ENCODE measurements at places on chromosomes 11 and 22.

DNA sequence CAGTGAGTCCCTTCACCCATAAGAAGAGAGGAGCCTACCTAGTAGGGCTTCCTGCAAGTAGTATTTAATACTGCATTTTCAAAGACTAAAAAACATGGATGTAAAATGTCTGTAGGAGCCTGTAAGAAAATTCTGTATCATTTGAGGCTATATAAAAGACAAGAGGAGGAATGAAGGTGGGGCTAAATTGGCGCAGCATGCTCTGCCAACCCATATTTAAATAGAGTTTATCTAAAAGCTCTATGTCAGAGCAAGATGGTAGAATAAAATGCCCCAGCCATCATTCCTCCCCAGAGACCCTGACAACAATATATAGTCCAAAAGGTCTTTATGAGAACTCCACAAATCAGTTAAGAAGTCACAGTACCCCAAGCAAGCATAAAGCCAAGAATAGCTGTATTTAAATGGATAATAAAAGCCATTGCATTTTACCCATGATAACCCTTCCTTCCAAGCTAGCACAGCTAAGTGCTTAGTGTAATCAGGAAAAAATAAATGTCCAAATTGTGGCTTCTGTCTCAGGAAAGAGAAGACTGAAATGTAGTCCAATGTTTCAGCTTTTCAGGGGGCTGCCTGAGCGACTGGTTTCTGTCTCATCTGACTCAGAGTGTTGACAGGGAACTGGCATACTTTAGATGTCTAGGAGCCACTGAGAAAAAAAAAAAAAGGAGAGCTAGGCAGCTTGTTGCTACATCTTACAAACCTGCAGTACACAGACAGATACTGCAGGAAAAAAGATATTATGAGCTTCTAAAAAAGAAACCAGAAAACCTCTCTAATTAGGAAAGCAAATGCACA lies 258.6 kb downstream of the METTL15 start:
- DNase-seq: no peak

DNA sequence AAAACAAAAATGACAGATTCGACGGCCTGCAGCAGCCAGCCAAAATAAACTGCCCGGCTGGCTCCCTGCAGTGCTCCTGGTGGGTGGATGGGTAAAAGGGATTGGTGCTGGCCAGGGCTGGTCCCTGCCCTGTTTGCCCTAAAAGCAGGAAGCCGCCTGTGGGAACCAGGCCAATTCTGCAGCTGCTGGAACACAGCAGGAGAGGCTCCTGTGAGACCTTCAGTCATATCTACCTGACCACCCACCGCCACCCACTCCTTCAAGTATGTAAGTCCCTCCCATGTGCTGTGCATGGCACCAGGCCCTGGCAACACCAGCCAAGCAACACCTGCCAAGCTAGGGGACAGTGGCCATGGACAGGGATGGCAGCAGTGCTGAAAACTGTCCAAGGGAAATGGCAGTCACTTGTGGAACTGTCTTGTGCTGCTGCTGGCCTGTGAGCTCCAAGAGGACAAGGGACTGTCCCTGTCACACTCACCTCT lies 48.7 kb upstream of the ARFGAP3 start:
- peak; percentile 99 for DNase-seq

GRCh38 chr22:22235558-22235957 lies 9.0 kb upstream of the VPREB1 start:
- DNase-seq: peak; percentile 35

- no peak for DNase-seq
Observed at GRCh38 chr22:20017622-20017958, 967 bp upstream of the ARVCF start.

DNA sequence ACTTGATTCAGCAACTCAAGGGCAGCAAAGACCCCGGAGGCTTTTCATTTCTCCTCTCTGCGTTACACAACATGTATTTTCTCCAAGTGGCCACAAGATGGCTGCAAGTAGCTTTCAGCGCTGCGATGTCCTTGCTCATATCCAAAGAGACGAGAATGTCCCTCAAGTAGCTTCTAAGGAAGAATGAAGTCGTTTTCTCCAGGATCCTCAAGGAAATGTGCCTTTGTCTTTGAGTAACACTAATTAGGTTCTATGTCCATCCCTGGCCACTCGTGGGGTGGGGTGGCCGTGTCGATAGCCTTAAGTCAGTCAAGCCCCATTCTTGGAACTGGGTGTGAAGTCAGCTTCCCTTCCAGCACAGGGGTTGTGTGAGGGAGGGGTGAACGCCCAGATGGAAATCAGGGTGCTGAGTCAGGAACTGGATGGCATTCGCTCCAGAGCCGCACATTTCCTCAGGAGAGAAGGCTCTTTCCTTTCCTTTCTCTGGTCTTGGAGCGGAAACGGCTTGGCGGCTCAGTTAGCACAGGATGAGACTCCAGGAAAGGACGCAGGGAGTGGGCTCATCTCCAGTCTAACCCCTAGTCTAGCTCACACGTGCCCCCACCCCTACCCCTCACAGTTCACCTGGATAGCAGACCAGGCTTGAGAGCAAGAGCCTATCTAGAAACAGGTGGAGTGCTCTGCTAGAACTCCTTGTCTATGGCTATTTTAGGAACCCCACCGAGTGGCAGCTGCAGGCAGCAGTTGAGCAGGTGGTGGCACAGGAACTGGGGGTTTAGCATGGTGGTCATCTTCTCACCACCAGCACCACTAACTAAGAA lies 44.3 kb downstream of the NNMT start:
- peak; percentile 39 for DNase-seq

- DNase-seq: no peak
Observed at GRCh38 chr22:44535362-44536095, 37.5 kb upstream of the RTL6 start.

DNA sequence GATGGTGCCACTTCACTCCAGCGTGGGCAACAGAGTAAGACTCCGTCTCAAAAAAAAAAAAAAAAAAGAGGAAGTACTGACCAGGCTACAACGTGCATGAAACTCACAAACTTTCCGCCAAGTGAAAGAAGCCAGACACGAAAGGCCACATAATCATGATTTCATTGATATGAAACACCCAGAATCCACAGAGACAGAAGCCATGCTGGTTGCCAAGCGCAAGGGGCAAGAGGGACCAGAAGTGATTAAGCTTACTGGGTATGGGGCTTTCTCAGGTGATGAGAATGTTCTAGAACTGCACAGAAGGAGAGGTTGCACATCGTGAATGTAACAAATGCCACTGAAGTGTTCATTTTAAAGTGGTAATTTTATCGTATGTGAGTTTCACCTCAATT lies 60.9 kb downstream of the CELSR1 start:
- DNase-seq: no peak

DNA sequence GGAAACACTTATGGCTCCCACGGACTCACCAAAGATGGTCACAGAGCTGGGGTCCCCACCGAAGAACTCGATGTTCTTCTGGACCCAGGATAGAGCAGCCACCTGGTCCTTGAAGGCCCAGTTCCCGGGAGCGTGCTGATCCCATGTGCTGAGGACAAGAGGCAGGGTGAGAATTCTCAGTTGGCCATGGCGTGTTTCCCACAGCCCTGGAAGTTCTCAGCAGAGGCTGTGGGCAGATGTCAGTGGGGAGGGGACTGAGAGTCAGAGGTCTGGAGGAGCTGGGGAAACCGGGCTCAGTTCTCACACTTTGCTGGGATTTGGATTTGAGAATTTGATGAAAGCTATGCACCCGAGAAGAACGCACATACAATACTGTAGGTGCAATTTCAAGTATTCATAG lies 193.3 kb downstream of the BCR start:
- DNase-seq: no peak

- no peak for DNase-seq
Observed at GRCh38 chr11:67696998-67697397, 22.6 kb upstream of the ALDH3B2 start.

GRCh38 chr11:43802509-43802908 lies 78.1 kb upstream of the ALKBH3 start:
- no peak for DNase-seq

- no peak for DNase-seq
Observed at GRCh38 chr11:127000981-127001380, 411 bp upstream of the KIRREL3 start.

- no peak for DNase-seq
Observed at GRCh38 chr22:30228509-30229359, 17.8 kb downstream of the LIF start.

GRCh38 chr11:66564538-66564937 lies 3.9 kb downstream of the CTSF start:
- no peak for DNase-seq

- DNase-seq: peak; percentile 47
Observed at GRCh38 chr11:47143322-47143721, 33.4 kb downstream of the ARFGAP2 start.

DNA sequence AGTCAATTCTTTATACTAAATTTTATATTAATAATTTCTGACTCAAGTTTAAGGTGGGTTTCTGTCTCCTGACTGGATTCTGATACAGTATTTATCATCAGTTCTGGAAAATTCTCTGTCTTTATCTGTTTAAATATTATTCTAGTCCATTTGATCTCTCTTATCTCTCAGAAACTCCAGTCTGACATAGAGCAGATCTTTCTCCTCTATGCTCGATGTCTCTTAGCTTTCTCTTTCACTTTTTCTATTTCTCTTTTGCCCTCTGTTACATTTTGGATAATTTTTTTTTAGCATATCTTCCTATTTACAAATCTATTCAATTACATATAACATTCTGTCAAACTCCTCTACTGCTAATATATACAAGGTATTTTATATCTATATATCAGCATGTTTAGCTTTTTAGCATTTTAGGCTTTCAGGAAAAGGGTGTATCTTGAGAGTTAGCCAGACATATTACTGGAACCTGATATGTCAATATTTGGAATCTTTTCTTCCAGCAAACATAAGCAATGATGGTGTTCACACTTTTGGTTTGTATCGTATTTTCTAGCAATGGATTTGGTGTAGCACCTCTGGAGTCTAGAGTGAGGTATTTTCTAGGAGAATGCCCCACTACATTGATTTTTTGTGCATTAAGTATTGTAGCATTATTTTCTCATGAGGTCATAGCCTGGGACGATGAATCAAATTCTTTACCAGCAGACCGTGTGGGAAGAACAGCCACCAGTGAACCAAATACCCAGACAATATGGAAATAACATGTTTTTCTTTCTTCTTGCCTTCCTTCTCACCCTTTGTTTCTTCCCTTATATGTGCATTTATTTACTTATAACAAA lies 4.1 kb upstream of the NNMT start:
- no peak for DNase-seq

- DNase-seq: no peak
Observed at GRCh38 chr22:49883294-49883640, 29.6 kb downstream of the ZBED4 start.

- peak; percentile 67 for DNase-seq
Observed at GRCh38 chr22:42805016-42805997, 51.8 kb downstream of the ARFGAP3 start.

DNA sequence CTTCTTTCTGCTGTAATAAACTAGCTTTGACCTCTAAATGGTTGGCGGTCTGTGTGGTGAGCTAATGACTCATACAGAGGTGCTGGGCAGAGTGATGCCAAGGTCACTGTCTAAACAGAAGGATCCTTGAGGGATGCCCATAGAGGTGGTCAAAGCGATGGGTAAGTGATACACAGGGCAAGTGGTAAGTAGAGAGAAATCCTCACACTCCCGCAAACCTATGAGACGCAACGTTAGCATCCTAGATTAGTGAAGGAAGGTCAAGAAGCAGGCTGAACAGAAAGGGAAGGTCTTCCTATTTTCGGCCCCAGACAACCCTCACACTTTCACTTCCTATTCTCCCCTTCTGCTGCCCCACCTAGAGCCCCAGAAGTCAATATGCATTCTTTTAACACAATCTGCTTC lies 65.6 kb upstream of the SESN3 start:
- DNase-seq: no peak

GRCh38 chr11:32437495-32438345 lies 2.4 kb upstream of the WT1 start:
- no peak for DNase-seq

- peak; percentile 46 for DNase-seq
Observed at GRCh38 chr11:17978553-17979287, 34.1 kb downstream of the SERGEF start.

DNA sequence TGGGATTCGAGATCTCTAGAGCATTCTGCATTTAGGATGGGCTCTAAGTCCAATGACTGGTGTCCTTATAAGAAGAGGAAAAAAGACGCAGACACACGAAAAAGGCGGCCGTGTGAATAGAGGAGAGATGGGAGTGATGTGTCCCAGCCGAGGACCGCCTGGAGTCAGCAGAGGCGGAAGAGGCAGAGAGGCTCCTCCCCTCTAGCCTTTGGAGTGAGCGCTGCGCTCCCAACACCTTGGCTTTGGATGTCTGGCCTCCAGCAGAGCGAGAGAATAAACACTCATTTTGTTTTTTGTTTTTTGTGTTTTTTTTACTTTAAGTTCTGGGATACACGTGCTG lies 83.0 kb upstream of the RTL6 start:
- peak; percentile 1 for DNase-seq

DNA sequence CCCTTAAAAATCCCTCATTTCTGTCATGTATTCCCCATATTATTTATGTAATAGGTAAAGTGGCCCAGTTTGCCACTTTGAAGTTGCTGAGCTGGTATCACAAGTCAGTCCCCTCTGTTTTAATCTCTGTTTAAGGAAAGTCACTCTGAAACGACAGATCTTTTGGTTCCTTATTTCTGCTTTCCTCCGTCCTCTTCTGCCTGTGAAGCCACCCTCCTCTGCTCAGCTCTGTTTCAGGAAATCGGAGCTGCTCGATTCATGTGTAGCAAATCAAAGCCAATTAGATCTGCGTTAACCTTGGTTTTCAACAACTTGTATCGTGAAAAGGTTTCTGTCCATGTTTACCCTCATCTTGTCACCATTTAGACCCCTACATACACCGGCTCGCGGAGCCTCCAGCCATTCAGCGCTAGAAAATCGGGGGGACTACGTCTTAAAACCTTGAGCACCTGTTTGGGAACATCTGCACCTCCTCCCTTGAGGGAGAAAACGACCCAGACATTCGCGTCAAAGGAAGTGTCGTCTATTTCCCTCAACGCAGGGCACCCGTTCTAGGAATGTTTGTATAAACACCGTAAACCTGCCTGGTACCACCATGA lies 576 bp upstream of the SC5D start:
- no peak for DNase-seq

GRCh38 chr22:27668828-27669797 lies 132.4 kb downstream of the MN1 start:
- peak; percentile 36 for DNase-seq

DNA sequence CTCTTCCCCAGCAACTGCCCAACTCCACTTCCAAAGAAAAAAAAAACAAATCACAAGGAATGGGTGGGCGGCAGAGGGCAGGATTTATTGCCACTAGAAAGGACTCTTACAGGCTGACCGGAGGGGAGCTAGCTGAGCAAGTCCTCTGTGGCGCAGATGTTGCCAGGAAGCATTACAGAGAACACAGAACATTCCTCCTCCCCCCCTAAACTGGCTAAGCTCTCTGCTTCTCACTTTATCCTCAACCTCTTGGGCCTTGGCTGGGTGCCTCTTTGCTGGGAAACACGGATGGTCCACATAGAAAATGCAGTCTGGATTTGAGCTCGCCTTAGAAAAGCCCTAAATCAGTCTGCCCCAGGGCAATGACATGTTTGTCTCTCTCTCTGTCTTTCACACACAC lies 12.6 kb upstream of the FJX1 start:
- DNase-seq: no peak

GRCh38 chr11:33731723-33732531 lies 4.3 kb downstream of the CD59 start:
- DNase-seq: no peak
